ENCODE measurements at places on chromosomes 5 and 9. TPM values are rescaled to one million over a fixed set of nuclear protein-coding genes. Genes with fewer than 3 reads are reported as not detected.

GRCh38 chr5:72237415-72237814 lies 82.6 kb downstream of the MRPS27 start:
- no peak for DNase-seq

- no peak for DNase-seq
These were observed 897 bp upstream of the HSPB3 start for GRCh38 chr5:54454602-54455001.

GRCh38 chr5:16550316-16550952 lies 66.4 kb downstream of the RETREG1 start:
- DNase-seq = no peak

GRCh38 chr9:96766199-96766598 lies 11.7 kb downstream of the ZNF510 start:
- DNase-seq = no peak

GRCh38 chr9:90974643-90975245 lies 173.1 kb downstream of the SYK start:
- DNase-seq = no peak

GRCh38 chr5:168066536-168067208 lies 224.8 kb upstream of the WWC1 start:
- DNase-seq = no peak

- DNase-seq = peak; percentile 85
These were observed at the start of gene SUB1 for GRCh38 chr5:32585446-32586275. Gene SUB1 (plus strand): TSS chr5:32585557. CDS start chr5:32588513, 2,956 bp downstream.

- no peak for DNase-seq
These were observed 136.7 kb downstream of the NUDT12 start for GRCh38 chr5:103425686-103426454.

GRCh38 chr5:64746446-64746845 lies 22.0 kb downstream of the SREK1IP1 start:
- no peak for DNase-seq

GRCh38 chr9:135379540-135380267 lies 99.9 kb upstream of the PPP1R26 start:
- no peak for DNase-seq

GRCh38 chr9:114551750-114552685 lies 35.6 kb upstream of the ATP6V1G1 start:
- DNase-seq = no peak

- no peak for DNase-seq
These were observed 45.2 kb downstream of the TLE4 start for GRCh38 chr9:79616971-79617370.

DNA sequence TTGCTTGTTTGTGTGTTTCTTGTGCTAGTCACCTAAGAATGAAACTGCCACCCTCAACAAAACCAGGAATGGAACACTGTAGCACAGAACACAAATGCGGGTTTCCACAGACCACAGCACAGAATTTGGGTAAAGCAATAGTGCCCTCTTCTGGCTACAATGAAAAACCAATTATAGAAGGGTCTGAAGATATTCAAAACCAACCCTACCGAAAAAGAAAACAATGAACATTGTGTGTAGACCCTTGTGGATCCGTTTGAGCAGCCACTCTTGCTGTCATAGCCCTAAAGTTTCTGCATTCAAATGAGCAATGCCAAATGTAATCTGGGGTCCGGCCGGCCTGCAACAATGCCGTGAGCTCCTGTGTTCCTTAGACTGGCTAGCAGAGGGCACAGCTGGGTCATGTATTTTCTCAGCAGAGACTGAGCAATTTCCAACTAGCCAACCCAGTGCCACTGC lies 8.3 kb upstream of the ENC1 start:
- DNase-seq = no peak

DNA sequence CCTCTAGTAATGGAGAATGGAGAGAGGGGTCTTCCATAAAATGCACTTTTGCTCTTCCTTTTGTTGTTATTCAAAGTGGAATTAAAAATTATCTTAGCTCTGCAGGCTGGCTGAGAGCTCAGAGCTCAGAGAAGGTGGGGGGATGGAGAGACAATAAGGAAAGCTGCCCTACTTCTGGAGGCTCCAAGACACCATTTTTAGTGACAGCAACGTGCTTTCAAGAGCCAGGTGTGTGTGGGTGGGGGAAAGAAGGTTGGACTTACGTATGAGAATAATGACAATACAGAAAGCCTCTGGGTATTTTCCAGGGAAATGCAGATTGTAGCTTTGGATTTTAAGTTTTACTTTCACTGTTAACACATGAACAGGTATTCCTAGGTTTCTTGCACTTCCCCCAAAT lies 173.9 kb downstream of the TRPM3 start:
- no peak for DNase-seq

The RECK gene
- 27.5 TPM for polyA plus RNA-seq

The GIN1 gene
- polyA plus RNA-seq = 14.4 TPM

The CDC25C gene
- polyA plus RNA-seq = 8.2 TPM

The CDH10 gene
- polyA plus RNA-seq = 3.9 TPM

The LHX3 gene
- not detected for polyA plus RNA-seq

The PCDHGA9 gene
- polyA plus RNA-seq = 6.4 TPM

The PDGFRB gene
- polyA plus RNA-seq = 140 TPM

The TRAF1 gene
- 7.8 TPM for polyA plus RNA-seq

The SPATA31A3 gene
- not detected for polyA plus RNA-seq

The KLHL3 gene
- polyA plus RNA-seq = 13.0 TPM

Data from left renal cortex interstitium (tissue), 4 donors.